ENCODE measurements at places on chromosomes 2 and 18. TPM values are rescaled to one million over a fixed set of nuclear protein-coding genes. Genes with fewer than 3 reads are reported as not detected.

GRCh38 chr2:171652416-171652785, 34.9 kb upstream of the DYNC1I2 start:
- no peak for DNase-seq

- no peak for DNase-seq
Measured at GRCh38 chr2:28956890-28957289, 24.2 kb upstream of the TOGARAM2 start.

GRCh38 chr2:128727914-128728313, 409.2 kb upstream of the HS6ST1 start:
- no peak for DNase-seq

GRCh38 chr2:173150087-173150486, 74.4 kb downstream of the MAP3K20 start:
- no peak for DNase-seq

GRCh38 chr2:129469871-129470270, 509.6 kb upstream of the RAB6C start:
- no peak for DNase-seq

Gene OTOF
- not detected for total RNA-seq

DNA sequence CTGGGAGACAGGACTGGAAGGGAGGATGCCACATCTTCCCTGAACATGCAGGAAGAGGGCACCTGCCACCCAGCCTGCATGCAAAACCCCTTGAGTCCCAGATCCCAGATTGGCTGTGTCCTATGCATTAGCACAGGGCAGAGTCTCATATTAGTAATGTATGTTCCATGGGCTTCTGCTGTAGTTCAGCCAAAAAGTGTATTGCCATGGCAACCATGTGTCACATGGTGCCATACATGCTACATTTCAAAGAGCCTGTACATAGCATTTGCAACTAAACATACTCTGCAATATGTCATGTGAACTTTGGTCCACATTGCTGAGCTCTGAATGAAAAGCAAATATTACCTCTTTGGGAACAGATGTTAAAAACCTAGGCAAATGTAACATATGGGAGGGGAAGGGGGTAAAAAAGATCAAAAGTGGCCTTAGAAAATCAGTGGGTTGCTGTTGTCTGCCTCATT, 78.4 kb downstream of the DPP4 start:
- no peak for DNase-seq

GRCh38 chr2:1715184-1716013, 28.9 kb downstream of the PXDN start:
- DNase-seq, result no peak

GRCh38 chr18:31162419-31162793, 250 bp downstream of the DSC1 start:
- DNase-seq, result no peak

Gene LINC00305
- not detected for total RNA-seq

DNA sequence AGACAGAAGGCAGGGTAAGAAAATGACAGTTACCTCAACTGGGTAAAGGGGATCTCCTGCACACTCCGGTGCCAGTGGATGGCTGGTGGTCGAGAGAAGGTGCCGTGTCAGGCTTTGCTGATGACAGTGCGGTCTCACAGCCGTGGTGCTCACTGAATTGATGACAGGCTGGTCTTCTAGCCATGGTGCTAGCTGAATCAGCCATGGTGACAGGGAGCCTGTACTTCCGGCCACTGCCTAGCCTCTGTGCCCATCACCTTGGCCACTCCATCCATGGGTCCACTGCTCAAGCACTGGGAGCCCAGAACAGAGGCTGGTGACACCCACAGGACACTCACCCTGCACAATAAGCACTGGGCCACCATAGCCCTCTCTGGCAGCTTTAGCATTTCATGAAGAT, 315.9 kb downstream of the FBXO15 start:
- no peak for DNase-seq

- no peak for DNase-seq
Measured at GRCh38 chr2:190511104-190511503, 23.4 kb downstream of the NEMP2 start.

Gene STPG4
- not detected for total RNA-seq

Gene AQP4
- total RNA-seq, result not detected

DNA sequence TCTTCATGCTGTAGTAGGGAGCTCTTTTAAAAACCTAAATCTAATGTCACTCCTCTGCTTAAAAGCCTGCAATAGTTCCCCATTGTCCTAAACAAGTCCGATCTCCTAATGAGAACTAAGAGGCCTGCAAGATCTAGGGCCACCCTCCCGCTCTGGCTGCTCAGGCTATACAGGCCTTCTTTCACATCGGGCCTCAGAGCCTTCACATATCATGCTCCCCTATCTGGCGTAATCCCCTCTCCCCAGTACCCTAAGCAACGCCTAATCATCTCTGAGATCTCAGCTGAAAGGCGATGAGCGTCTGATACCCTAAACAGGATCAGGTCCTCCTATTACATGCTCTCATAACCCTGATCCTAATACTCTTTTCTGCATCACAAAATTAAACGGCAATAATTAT, 1.9 kb downstream of the MAP4K3 start:
- no peak for DNase-seq

DNA sequence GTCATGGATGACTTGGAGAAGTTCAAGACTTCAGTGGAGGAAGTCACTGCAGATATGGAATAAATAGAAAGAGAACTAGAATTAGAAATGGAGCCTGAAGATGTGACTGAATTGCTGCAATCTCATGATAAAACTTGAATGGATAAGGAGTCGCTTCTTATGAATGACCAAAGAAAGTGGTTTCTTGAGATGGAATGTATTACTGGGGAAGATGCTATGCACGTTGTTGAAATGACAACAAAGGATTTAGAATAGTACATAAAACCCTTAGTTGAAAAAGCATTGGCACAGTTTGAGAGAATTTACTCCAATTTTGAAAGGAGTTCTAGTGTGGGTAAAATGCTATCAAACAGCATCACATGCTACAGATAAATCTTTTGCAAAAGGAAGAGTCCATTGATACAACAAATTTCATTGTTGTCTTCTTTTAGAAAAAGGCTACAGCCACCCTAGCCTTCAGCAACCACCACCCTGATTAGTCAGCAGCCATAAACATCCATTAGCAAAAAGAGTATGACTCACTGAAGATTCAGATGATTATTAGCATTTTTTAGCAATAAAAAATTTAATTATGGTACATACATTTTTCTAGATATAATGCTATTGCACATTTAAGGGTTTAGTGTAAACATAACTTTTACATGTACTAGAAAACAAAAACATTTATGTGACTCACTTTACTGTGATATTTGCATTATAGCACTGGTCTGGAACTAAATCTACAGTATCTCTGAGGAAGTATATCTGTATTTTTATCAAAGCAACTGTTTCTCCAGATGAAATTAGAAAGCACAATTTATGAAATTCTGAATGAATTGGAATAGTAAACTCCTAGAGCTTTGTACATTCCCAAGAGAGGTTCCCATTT, 110.5 kb upstream of the TACR1 start:
- no peak for DNase-seq

DNA sequence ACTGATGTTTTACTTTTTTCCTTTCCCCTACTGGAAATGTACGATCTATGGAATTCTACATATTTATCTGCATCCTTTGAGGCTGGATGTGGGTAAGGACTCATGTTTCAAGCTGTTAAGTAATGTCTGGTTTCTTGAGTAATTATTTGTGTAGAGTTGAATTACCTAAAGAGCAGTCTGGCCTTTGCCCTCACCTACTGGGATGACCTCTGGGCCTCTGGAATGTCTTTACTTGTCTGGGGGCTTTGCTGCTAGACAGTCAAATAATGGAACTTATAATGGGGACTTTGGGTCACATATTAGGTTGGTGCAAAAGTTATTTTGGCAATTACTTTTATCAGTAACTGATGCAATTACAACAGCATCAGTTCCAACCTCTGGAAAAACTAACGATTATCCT, 244.7 kb downstream of the CCDC178 start:
- DNase-seq, result no peak

GRCh38 chr18:38664929-38665328, 1099.3 kb upstream of the CELF4 start:
- no peak for DNase-seq

DNA sequence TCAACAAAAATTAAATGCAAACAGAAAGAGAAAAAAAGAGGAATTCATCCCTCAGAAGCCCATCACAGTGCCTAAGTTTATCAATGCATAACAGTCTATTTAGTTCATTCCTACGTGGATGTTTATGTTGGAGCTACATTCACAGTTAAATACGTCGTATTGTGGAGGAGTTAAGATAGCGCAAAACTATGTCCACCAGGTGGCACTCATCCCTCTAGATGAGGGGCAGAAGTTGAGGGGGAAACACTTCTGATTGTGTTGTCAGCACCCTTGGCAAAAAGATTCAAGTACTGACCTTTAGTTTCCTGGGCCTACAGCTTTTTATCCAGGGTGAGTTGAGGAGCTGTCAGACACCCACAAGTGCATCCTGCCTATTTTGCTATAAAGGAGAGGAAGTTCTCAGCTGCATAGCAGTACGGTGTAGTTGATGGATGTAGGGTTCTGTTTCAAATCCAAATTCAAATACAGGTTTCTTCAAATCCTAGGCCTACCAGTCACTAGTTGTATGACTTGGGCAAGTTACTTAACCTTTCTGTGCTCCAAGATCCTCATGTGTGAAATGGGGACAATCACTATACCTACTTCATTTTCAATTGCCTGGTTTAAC, 26.8 kb upstream of the MYO1B start:
- no peak for DNase-seq

DNA sequence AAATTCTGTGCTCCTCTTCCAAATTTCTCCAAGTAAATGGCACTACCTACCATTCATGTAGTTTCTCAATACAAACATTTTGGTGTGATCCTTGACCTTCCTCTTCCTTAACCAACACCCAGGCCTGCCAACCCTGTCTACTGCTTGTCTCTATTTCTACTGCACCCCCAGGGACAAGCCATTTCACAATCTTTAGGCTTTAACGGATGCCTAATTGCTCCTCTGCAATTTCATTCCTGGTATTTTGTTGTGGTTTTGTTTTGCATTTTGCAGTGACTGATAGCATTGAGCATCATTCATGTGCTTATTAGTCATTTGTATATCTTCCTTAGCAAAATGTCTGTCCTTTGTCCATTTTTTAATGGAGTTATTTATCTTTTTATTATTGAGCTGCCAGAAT, 10.0 kb downstream of the FAP start:
- no peak for DNase-seq

Gene TEKT4
- total RNA-seq, result not detected

Gene LCLAT1
- 9.8 TPM for total RNA-seq

DNA sequence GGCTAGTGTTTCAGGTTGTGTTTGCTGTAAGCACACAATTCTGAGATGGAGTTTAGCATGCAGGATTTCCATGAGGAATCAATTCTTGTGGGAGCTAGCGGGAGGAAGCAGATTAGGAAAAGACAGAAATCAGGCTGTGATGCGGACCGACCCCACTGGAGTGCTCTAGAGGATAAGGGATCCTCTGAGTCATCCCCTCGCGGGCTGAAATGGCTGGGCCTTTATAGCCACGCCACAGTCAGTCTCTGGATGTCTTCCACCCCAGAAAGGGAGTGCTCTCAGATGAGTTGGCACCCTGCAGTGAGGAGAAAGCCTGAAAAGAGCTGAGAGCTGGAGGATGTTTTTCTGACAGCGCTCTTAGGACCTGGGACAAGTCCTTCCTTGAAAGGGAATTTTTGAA, 102.4 kb downstream of the GALNT3 start:
- no peak for DNase-seq

GRCh38 chr2:85523903-85524335, 15.0 kb upstream of the MAT2A start:
- DNase-seq, result no peak

Gene SERPINB12
- total RNA-seq, result 0.32 TPM

- DNase-seq, result no peak
Measured at GRCh38 chr2:198312596-198313483, 508.4 kb downstream of the PLCL1 start.

Gene AKAIN1
- total RNA-seq, result not detected

DNA sequence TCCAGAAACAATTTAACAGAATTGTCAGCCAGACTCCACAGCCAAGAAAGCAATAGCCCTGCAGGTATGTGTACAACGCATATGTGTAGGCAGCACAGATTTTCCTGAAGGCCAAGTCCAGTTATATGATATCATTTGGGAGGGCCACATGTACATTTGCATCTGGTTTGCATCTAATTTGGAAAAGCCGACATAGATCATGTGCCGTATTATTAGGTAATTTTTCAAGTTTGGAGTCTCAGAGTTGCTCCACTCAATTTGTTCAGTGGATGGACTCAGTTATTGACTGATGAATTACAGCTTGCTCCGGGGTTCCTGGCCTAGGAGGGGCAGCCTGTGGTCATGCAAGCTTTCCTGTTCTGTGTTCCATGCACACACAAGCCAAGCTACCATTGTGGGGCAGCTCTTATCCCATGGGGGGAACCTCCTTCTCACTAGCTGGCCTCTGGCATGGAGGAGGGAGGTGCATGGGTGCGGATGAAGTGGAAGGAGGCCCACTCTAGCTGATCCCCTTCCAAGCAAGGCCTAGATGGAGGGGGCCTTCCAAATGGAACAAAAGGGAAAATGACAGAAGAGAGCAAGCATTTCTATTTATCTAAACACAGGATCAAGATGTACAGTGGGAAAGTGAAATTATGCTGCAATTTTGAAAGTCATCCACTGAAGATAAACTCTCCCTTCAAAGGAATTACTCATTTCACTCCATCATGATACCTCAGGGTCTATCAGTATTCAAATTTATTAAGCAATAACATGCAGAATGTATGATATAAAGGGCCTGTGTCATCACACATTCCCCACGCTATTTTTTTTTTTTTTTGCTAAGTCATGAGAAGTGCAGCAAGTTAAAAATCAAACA, 202.6 kb upstream of the SMAD2 start:
- no peak for DNase-seq

GRCh38 chr2:136116813-136117390, 1.0 kb downstream of the CXCR4 start:
- no peak for DNase-seq

- no peak for DNase-seq
Measured at GRCh38 chr2:64582774-64583340, 58.7 kb downstream of the AFTPH start.

- no peak for DNase-seq
Measured at GRCh38 chr18:28003451-28003850, 173.5 kb downstream of the CDH2 start.

Gene OXER1
- 0.32 TPM for total RNA-seq

DNA sequence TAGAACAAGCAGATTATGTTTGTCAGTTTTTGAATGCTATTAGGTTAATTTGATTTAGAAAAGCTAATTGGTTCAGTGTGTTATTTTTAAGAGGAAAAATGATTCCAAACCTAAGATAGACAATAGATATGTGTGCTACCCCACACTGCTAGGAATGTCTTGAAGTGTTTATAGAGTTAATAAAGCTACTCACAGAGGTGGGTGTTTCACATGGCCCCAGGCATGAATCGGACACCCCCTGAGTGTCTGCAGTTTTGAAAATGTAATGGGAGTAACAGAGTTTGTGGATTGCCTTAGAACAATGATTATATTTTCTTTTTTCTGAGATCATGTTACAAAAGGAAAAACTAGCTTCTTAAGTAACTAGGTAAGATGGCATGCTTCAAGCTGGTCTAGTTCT, 348.3 kb downstream of the ADCYAP1 start:
- DNase-seq, result no peak

GRCh38 chr18:10036479-10036878, 122.7 kb downstream of the VAPA start:
- no peak for DNase-seq

- no peak for DNase-seq
Measured at GRCh38 chr2:176582176-176582575, 312.9 kb downstream of the MTX2 start.

Data from ascending aorta (tissue), 2 donors.